ENCODE measurements at places on chromosomes 5 and 9.

GRCh38 chr9:110047232-110047954 lies 160.6 kb downstream of the C9orf152 start:
- DNase-seq: no peak

DNA sequence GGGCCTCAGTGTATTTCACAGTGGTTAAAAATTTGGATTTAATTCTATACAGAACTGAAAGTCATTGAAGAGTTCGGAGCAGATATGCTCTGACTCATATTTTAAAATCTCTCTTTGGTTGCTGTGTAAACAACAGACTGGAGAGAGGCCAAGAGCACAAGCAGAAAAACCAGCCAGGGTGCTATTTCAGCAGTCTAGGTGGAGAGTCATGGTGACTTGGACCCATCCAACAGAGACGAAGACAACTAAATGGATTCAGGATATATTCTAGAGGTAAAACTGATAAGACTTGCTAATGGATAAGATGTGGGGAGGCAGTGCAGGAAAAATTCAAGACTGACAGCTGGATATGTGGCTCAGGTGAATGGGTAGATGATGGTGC lies 168.9 kb downstream of the MAPKAP1 start:
- DNase-seq: no peak

- DNase-seq: no peak
Observed at GRCh38 chr5:456351-457194, 13.6 kb downstream of the EXOC3 start.

DNA sequence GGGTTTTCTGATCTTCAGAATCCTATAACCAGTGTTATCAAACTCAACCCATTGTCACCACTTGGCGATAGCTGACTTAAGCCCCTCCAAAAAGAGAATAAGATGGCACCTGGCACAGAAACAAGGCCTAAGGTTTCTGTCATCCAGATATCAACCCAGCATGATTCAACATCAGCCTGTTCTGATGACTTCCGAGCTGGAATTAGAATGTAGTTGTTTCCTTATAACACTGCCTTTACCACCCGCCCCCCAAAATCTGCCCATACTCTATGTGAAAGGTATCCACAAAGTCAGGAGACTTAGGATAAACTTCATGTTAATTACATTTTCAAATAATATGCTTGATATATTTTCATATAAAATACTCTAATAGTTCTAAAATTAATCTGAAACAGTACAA lies 5.2 kb downstream of the KLF9 start:
- DNase-seq: no peak

- DNase-seq: no peak
Observed at GRCh38 chr5:166708291-166708690, 1583.2 kb upstream of the WWC1 start.

DNA sequence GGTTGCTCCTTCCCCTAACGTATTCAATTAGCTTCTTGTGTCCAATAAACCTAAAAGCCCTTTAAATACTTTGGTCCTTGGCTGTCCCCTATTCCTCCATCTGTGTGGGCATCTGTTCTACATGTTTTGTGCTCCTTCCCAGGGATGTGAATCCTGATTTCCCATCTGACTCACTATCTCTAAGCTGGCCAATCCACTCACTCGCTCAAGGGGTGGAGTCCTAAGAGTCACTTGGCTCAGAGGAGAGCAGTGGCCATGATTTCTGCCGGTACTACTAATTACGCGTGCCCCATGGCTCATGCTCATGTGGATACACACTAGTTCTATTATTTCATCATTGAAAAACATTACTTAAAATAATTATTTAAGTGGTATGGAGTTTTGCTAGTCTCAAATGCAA lies 89.6 kb downstream of the TAF11L14 start:
- no peak for DNase-seq
